Heart left ventricle (tissue), 16 donors: ENCODE measurements at places on chromosomes 4 and X. TPM values are rescaled to one million over a fixed set of nuclear protein-coding genes. Genes with fewer than 3 reads are reported as not detected.

CSAG3 gene
- total RNA-seq, result not detected

TEX13B gene
- total RNA-seq, result not detected

ZIC3 gene
- not detected for total RNA-seq

SPARCL1 gene
- total RNA-seq, result 298 TPM

ARMCX4 gene
- 6.2 TPM for total RNA-seq

MSX1 gene
- 2.7 TPM for total RNA-seq

MCUB gene
- total RNA-seq, result 4.7 TPM

HSFX3 gene
- not detected for total RNA-seq

NCAPG gene
- 0.25 TPM for total RNA-seq

PCSK1N gene
- total RNA-seq, result not detected

TMEM154 gene
- total RNA-seq, result 2.0 TPM

TCP11X2 gene
- not detected for total RNA-seq

HDAC8 gene
- total RNA-seq, result 18.5 TPM

MGARP gene
- total RNA-seq, result 7.8 TPM

PUDP gene
- total RNA-seq, result 17.4 TPM

PPEF1 gene
- not detected for total RNA-seq

SLC49A3 gene
- total RNA-seq, result 7.4 TPM

PPP1R2C gene
- total RNA-seq, result not detected
